GF-D8 (cell line): ENCODE measurements at places on chromosomes 7 and 10.
A peak's percentile ranks its signal among the peaks of the same experiment; 100 is the strongest.

- DNase-seq, result no peak
These were observed 29.4 kb downstream of the OR9A2 start for GRCh38 chr7:142997456-142997989.

- no peak for DNase-seq
These were observed 38.0 kb downstream of the POLR1F start for GRCh38 chr7:19670806-19671205.

DNA sequence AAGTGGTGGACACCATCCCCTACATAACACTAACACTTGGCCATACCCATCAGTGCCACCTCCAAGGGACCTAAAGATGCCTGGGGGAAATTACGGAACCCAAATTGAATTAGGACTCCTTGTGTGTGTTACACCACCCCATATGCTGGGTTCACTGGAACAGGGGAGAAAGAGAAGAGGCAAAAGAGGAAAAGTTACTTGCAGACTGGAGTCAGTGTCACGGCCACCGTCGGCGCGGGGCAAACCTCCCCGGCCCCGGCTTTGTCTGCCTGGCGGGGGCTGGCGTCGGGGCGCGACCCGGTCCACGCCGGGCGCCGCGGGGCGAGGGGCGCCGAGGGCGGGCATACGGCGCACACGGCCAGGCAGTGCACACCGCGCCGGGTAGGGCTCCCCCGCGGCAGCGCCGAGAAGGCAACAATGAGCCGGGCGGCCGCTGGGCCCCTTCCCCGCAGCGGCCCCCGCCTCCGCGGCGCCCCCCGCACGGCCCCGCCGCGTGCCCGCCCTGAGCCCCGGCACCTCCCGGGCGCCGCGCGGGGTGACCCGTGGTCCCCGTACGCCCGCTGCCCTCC lies 171.1 kb downstream of the FAM107B start:
- DNase-seq, result no peak

GRCh38 chr7:70132852-70133690 lies 534.8 kb downstream of the AUTS2 start:
- no peak for DNase-seq

DNA sequence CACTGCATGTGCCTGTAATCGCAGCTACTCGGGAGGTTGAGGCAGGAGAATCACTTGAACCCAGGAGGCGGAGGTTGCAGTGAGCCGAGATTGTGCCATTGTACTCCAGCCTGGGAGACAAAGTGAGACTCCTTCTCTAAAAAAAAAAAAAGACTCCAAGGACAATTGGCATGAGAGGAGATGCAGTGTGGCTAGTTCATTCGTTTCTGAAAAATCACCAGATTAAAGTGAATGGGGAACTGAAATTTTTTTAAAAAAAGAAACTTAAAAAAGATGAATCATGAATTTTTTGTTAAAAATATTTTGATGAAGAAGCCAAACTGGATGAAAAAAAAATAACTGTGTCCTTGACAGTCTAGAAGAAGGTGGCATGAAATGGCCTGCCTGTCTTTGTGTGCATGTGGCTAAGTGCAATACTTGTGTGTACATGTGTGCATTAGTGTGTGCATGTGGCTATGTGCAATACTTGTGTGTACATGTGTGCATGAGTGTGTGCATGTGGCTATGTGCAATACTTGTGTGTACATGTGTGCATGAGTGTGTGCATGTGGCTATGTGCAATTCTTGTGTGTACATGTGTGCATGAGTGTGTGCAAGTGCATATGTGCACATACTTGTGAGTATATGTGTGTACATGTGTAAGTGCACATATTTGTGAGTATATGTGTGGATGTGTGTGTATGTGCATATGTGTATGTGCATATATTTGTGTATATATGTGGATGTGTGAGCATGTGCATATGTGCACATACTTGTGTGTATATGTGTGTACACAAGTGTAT lies 391.7 kb upstream of the KLF6 start:
- no peak for DNase-seq

- DNase-seq, result no peak
These were observed 83.9 kb downstream of the FGFR2 start for GRCh38 chr10:121514141-121514865.

DNA sequence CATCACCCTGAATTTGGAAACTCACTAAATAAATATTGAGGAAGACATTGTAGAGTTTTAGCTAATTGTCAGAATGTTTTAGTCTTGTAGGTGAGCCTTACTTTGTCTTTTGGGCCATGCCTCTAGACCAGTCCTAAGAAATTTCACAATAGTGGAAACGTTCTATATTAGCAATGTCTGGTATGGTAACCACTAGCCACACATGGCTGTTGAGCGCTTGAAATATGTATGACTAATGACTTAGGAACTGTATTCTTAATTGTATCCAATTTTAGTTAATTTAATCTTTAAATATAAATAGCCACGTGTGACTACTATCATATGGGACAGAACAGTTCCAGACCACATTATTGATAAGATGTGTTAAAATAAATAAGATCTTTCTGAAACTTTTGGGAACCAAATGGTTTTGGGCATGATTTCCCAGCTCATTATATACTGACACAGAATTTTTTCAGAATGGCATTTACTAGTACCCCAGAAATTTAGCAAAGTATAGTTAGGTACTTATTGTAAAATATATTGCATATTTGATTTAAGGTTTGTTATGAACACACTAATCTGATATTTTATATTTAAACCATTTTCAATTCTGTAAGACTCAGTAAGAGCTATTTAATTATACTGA lies 95.0 kb downstream of the VPS50 start:
- no peak for DNase-seq

GRCh38 chr10:24901686-24902399 lies 50.6 kb downstream of the PRTFDC1 start:
- DNase-seq, result no peak

DNA sequence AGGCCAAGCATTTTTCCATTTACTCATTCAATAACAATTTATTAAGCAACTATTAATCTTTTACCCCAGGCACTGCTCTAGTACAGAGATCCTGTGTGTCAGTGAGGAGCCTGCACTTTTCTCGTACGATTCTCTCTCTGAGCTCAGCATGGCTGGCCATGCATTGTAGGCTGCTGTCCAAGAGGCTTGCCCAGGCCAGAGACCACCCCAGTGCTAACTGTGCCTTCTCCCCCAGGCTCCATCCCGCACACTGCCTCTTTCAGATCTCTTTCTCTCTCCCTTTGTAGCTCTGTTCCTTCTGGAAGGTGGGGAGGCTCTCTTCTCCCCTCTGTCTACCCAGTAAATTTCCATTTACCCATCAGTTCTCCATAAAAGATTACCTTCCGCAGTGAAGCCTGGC lies 101.0 kb upstream of the IKZF1 start:
- DNase-seq, result no peak

- DNase-seq, result no peak
These were observed 105.4 kb downstream of the ITIH5 start for GRCh38 chr10:7561216-7561893.

DNA sequence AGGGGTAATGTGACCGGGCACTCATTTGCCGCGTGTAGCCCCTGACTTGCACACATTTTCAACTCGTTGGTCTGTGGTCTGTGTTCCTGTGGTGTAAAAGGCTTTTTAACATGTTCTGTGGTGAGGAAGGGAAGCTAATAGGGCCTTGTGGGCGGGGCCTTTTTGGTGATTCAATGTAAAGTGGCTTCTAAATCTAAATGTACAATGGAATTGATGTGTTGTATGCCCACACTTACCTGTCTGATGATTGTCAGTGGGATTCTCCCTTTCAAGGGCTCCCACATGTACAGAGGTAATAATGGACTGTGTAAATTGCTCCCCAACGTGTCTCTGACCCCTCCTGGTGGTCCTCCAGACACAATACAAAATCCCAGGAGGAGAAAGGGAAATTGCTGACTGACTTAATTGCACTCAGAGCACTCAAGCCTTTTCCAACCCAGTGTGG lies 43.1 kb upstream of the GATAD1 start:
- DNase-seq, result peak; percentile 39

DNA sequence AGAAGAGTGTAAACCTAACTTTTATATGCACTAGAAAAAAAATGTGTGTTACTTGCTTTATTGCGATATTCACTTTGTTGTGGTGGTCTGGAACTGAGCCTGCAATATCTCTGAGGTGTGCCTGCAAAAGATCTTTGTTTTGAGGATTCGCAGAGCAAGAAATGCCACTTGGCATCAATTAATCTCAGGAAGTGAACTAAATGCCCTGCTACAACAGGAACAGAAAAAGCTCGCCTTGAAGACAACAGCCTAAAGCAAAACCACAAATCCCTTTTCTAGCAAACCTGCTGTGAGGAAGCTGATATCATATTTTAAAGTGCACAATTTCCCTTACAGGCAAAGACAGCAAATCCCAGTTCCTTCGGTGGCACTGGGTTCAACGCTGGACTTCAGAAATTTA lies 675.8 kb downstream of the KCNMA1 start:
- no peak for DNase-seq

DNA sequence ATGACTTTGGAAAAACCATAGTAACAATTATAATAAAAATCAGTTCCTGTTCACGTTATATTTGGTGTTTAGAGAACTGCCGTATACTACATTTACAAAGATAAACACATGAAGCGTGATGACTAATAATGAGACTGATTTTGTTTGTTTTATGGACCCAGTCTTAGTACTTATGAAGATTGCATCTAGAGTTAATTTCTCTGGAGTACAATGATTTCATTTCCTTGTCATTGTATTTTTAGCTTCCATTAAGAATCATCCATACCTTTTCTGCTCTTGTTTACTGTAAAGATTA lies 2.9 kb downstream of the RBM20 start:
- no peak for DNase-seq

GRCh38 chr10:63595072-63595471 lies 73.9 kb downstream of the REEP3 start:
- no peak for DNase-seq

GRCh38 chr10:77844713-77845445 lies 81.7 kb downstream of the DLG5 start:
- no peak for DNase-seq

DNA sequence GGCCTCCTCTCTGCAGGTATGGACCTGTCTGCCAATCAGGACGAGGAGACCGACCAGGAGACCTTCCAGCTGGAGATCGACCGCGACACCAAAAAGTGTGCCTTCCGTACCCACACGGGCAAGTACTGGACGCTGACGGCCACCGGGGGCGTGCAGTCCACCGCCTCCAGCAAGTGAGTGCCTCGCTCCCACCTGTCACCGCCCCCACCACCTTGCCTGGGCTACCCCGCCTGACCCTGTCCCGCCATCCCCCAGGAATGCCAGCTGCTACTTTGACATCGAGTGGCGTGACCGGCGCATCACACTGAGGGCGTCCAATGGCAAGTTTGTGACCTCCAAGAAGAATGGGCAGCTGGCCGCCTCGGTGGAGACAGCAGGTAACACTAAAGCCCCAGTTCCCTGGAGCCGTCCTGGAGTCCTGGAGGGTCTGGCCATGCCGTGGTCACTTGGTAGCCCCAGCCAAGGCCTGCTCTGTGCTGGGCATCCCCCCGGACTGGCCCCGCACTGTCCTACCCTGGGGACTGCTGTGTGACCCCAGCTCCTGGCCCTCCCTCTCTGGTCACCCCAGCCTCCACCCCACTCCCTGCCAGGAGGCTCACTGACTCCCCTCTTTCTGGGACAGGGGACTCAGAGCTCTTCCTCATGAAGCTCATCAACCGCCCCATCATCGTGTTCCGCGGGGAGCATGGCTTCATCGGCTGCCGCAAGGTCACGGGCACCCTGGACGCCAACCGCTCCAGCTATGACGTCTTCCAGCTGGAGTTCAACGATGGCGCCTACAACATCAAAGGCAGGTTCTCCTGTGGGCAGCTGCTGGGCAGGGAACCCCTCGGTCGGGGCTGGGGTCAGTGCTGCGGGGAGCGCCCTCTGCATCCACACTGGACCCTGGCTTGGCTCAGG lies 178.0 kb downstream of the RNF216 start:
- DNase-seq, result no peak

DNA sequence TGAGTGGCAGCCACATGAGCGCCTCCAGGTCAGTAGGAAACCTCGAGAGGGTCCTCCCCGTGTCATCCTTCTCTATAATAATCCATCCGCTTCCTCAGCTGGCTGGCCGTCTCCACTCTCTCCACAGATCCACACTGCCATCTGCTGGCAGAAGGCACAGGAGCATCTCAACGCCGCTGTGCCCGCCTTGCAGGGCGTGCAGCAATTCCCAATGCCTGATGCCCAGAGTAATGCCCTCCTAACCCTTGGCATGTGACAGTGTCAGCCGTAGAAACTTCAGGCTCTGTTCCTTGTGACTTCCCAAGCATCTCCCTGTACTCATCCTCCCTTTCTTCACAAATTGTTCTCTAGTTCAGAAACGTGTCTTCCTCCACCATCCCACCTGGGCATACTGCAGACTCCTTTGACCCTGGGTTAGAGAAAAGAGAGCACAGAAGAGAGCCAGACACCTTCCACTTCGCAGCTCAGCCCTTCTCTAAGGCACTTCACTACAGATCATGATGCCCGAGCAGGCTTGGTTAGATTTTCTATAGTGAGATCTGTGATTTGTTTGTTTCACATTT lies 70.8 kb downstream of the XPNPEP1 start:
- DNase-seq, result no peak

DNA sequence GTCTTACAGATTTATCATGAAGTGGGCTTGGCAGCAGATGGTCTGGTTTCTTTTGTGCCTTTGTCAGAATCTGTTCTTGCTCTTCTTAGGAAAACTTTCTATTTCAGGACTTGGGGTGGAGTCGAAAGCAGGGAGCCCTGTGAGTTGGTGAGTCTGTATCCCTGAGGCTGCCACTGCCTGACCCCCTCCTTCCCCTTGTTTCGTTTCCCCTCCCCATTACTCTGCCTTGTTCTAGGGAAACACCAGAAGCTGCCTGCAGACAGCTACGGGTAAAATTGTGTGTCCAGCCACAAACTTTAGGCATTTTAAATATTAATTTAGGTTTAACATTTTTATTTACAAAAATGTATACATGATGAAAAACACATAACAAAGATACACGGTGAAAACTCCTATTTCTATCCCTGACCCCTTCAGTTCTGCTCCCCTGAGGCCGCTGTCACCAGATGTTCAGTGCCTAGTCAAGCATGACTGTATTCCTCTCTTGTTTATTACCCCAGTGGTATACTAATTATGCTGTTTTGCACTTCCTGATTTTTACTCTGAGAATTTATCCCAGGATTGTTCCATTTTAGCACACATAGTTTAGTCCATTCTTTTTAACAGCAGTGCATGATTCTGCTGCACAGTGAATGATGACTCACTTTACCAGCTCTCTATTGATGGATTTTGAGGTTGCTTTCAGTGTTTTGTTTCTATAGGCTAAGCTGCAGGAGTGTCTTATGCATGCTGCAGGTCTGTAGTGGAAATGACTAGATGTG lies 9.1 kb downstream of the TSPAN14 start:
- DNase-seq, result peak; percentile 43

DNA sequence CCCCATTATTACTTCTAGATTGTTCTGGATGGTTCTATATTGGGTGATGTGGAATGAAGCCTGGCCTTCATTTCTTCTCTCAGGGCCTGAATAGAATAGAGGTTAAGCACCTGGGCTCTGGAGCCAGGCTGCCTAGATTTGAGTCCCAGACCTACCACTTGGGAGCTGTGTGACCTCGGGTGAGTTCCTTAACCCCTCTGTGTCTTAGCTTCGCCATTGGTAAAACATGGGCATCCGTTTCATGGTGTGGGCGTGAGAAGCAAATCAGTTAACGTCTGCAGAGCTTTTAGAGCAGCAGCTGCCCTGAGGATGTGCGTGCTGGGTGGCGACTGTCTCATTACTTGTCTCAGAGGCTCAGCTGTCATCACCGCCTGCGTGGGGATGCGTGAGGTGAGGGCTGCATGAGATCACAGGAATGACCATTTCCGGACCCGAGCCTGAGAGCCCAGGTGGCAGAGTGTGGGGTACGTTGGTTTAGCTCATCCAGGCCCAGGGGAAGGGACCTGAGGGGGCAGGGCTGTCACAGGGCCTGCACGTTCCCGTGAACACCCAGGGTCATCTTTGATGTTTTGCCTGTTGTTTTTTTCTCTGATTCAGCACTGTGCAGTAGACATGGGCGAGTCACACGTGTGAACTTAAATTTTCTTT lies 9.7 kb downstream of the AGAP3 start:
- no peak for DNase-seq
